Suppressor macrophage treated with lipopolysaccharide for 4 hours (primary cell): ENCODE measurements at places on chromosomes 2 and 18.
A peak's percentile ranks its signal among the peaks of the same experiment; 100 is the strongest.

DNA sequence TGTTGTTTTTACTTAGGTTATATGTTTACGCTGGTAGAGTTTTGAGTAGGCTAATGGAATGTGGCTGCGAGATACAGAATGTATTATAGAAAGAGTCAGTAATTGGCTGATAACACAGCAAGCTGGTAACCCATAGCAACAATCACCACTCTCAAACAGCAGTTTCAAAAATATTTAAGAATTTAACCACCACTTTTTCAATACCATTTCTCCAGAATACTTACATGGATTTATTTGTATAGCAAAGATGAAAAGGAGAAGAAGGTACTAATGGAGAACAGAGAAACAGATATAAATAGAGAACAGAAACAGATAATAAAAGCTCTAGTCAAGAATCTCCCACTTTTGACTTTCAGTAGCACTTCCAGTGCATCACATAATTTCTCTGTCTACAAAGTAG is 188.3 kb upstream of the SLC39A10 start:
- DNase-seq, result peak; percentile 22

GRCh38 chr2:27798948-27799645 is 27.6 kb downstream of the MRPL33 start:
- DNase-seq, result peak; percentile 48

- DNase-seq, result peak; percentile 58
These were observed 54.0 kb downstream of the HRH4 start for GRCh38 chr18:24514439-24514838.

DNA sequence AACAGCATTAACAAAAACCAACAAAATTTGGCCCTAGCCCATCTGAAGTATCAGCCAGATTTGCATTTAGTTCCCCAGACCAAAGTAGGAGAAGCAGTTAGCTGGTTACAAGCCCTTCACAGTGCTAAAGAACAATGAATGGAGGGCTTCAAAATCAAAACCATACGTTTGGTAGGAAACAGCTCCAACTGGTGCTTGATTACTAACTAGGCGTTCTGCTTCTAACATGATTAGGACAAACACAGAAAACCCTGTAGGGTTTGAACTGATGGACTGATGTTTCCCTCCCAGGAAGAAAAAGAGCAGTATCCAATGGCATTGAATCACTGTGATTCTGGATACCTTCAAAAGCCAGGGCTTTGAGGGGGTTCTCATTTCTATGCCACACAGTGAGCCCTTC is 20.5 kb upstream of the STAT4 start:
- DNase-seq, result no peak

DNA sequence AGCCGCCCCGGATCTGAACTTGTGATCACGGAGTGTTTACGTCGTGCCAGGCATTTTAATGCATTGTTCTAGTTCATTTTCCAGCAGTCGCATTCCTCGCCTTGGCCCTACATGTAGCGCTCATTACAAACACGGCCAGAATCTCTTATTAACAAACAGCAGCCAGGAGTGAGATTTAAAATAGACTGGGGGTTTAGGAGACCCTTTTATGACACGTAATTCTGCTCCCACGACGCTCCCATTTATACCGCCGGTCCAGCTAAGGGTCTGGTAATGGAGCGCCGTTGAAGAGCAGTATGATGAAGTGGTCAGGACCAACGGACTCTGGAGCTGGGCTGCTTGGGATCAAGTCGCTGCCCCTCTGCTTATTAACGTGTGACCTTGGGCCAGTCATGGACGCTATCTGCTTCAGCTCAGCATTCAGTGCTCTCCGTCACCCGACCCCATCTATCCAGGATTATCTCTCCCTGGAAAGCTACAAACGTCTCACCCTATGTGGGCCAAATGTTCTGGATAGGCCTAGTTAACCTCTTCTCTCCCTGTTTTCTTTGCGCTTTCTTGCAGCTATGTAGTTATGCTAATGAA is 745 bp downstream of the MSH2 start:
- DNase-seq, result no peak
